ENCODE measurements at places on chromosomes 1 and 21.

DNA sequence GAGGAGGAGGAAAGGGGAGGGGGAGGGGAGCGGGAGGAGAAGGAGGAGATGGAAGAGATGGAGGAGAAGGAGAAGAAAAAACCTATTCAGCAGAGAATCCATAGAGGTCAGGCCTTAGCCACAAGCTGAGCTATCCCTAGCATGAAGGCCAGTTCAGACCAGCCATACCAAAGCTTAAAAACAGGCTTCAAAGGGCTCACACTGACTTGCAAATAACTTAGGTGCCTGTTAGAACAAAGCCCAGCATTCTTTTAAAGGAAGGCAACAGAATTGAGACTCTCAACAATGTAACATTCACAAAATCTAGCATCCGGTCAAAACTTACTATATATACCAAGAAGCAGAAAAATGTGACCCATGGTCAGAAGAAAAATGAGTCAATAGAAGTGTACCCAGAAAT lies 43.6 kb upstream of the IFFO2 start:
- DNase-seq = no peak

GRCh38 chr1:30768830-30769718 lies 11.5 kb upstream of the LAPTM5 start:
- DNase-seq = no peak

- no peak for DNase-seq
Observed at GRCh38 chr21:14878971-14879370, 185.8 kb downstream of the NRIP1 start.

DNA sequence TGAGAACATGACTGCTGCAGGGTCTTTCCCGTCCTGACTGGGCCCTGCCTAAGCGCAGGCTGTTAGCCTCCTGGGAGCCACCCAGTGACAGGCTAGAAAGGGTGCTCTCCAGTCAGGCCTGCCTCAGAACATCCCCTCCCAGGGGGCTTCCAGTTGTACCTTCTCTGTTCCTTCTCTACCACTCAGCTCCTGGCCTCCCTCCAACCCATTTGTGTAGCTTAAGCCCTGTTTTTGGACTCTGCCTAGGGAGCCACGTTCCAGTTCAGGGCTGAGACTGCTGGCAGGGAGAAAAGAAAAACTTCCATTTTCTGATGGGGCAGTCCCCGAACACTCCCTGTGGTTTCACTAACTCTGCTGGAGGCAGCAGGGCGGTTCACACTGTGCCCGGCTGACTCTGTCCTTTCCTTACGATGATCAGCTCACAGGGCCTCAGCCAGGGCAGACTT lies 15.3 kb upstream of the POU3F1 start:
- no peak for DNase-seq

DNA sequence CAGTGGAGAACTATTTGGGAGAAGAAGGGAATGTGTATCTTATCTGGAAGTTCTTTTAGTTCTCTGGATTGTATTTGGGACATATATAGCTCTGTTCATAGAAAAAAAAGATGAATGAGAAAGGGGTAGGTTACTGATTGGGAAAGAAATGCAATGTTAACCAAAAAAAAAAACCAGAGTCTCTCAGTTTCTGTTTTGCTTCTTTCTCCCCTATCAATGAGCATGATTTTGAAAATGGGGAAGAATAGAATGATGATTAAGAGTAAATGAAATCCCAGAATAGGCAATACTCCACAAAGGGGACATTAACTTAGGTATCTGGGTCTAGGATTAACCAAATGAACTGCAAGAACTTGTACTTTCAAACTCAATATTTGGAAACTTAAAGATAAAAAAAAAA lies 92.9 kb downstream of the RHOU start:
- no peak for DNase-seq

DNA sequence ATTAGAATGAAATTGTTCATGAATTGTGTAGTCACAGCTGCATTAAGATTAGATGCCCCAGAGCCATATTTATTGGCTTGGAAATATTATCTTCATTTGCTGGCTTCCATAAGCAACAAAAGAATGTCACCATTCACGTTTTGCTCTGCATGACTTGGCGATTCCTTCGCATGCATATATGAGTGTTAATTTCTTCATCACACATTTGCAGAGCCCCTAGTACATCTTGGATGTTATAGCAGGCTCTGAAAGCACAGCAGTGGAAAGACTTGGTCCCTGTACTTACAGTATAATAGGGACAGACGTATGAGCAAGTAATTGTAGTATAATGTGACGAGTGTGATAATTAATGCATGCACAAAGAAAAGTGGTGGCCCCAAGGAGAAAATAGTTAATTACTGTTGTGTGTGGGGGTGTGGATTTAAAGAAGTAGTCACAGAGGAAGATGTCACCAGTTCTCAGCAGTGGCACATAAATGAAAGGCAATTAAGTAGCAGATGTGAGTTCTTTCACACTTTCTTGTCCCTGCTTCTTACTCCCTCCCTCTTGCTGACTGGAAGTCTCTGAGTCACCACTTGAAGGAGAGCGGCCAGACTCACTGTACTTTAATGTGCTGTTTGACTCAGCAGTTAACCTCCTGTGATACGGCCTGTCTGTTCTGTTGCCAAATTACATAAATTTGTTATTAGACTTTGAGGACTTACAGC lies 21.0 kb downstream of the S100A10 start:
- peak; percentile 92 for DNase-seq

DNA sequence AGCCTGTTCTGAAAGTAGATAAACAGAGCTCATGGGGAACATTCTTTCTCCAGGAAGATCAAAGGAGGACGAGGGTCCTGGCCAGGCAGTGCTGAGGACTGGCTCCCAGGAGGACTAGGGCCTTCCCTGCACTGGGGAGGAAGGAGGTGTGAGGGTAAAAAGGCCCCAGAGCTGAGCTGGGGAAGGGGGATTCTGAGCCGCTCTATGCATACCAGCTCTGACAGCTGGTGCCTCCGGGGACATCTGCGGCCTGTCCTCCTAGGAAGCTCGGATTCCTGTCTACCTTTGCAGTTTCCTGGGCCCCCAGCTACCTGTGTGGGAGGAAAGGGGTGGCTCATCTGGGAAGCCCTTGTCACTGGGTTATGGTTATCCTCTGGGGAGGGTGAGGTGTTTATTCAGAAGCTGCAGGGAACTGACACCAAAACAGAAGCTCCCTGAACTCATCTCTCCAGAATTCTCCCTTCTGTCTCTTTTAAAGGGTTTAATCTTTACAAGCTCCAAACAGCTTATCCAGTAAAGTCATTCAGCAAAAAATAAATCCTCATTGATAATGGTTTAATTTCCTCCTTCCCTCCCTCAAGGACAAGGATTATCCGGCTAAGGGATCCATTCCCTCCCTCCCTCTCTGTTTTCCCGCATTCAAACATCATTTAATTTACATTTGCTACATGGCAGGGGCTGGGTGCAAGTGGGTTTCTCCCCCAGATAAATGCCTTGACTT lies 31.0 kb downstream of the NENF start:
- no peak for DNase-seq

DNA sequence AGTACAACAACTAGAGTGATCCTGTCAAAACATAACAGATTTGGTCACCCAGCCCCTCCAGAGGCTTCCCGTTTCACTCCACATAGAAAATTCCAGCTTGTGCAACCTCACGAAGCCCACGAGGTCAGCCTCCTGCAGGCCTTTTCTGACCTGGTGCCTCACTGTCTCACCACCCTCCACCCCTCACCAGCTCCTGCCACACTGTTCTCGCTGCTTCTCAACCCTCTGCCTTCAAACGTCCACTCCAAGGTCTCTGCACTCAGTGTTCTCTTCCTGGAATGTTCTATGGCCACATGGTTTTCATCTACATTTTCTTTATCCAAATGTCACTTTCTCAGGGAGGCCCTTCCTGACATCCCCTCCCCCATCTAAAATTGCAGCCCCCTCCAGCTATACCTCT lies 178.9 kb downstream of the DHRS3 start:
- DNase-seq = no peak

DNA sequence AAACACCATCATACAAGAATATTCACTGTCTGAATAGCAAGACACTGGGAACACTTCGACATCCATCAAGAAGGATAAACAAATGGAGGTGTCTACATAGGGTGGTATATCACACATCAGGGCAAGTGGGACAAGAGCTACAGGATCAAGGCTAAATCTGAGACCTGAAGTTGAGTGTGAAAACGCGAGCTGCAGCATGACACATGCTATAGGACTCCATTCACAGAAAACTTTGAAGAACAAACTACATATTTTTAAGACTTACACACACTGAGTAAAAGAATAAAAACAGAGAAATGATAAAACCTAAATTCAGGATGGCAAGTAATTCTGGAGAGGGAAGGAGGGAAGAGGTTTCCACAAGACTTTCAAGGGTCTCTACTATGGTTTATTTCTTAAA lies 2.1 kb downstream of the TTC39A start:
- DNase-seq = no peak

DNA sequence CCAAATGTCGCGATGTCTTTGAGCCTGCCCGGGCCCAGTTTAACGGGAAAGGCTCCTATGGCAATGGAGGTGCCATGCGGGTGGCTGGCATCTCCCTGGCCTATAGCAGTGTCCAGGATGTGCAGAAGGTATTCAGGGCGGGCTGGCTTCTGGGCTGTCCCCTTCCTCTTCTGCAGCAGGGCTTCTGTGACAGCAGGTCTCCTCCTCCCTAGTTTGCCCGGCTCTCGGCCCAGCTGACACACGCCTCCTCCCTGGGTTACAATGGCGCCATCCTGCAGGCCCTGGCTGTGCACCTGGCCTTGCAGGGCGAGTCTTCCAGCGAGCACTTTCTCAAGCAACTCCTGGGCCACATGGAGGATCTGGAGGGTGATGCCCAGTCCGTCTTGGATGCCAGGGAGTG lies 3.0 kb downstream of the ADPRS start:
- no peak for DNase-seq

GRCh38 chr1:201022820-201023516 lies 546 bp downstream of the KIF21B start:
- DNase-seq = no peak

- peak; percentile 18 for DNase-seq
Observed at GRCh38 chr1:87392248-87393192, 63.8 kb downstream of the LMO4 start.

- no peak for DNase-seq
Observed at GRCh38 chr1:182662121-182662890, 22.1 kb downstream of the RGS8 start.

- no peak for DNase-seq
Observed at GRCh38 chr21:14615359-14615974, 69.4 kb upstream of the SAMSN1 start.

- no peak for DNase-seq
Observed at GRCh38 chr1:243562473-243562872, 287.6 kb downstream of the AKT3 start.

DNA sequence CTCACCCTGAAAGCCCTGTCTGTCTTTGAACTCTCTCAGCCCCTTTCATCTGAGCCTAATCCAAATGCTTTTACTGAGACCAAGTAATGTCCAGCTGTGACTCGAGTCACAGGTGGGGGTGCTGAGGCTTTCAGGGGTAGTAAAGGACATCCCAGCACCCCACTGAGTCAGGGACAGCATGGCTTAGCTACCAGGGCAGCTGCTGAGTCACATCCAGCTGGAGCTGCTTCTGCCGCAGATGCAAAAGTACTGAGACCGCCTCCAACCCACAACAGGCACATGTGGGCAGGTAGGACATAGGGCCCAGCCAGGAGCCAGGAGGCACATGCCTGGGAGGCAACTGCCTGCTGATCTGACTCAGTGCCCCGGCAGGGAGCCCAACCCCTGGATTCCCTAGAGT lies 6.7 kb upstream of the VSIG8 start:
- DNase-seq = peak; percentile 44
